ENCODE measurements at places on chromosomes 5 and 9.
A peak's percentile ranks its signal among the peaks of the same experiment; 100 is the strongest.

GRCh38 chr9:22913026-22913425, 466.4 kb downstream of the DMRTA1 start:
- peak; percentile 0 for DNase-seq

GRCh38 chr9:136297016-136297691, 6.7 kb downstream of the CCDC187 start:
- DNase-seq, result no peak

DNA sequence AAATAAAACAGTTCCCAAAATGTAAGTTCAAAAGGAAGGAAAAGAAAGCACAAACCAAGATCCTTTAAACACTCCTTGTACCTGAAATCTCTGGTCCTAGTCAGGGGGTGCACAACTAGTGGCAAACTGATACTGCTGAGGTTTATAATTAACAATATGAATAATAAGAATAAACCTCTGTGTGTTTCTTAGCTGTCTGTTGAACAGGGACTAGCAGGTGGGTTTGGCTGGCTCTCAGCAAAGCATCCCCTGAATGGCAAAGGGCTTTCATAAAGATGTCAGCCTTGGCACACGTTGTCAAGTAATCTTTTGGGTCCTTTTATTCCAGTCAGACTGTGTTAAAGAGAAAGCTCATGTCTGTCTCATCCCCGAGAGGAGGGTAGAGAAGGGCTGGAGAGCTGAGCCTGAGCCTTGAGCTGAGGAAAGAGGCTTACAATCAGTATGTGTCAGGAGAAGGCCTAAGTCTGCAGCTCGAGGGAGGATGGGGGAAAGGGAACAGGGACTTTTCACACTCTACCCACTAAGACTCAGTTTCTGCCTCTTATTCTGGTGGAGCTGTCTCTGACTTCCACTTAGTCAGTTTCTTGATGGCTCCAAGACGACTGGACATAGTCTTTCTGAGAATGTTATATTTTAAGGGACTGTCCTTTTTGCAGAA, 123.0 kb downstream of the GALNT10 start:
- DNase-seq, result no peak

- peak; percentile 0 for DNase-seq
Observed at GRCh38 chr5:105632043-105632442, 2038.7 kb downstream of the EFNA5 start.

DNA sequence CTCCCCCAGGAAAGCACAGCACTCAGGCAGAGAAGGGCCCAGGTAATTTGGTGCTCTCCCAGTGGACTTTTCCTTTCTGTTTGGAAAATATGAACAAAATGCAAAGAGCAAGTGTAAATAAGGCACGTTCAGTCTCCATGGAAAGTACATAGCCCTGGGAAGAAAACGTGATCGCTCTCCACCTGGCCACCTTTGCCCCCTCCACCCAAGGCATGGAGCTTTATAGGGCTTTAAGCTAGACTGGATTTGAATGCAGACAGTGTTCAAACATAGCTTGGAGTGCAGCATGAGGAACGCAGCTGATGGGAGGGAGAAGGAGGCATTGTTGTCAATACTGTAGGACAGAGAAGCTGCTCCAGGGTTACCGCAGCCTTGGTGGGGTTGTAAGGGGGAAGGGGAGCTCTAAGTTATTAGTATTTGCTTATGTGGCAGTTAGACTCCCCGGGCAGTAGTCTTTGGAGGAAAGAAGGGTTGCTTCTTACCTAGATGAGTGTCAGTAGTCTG, 500.2 kb downstream of the SPOCK1 start:
- no peak for DNase-seq

GRCh38 chr9:132485393-132485792, 75.4 kb downstream of the CFAP77 start:
- no peak for DNase-seq

GRCh38 chr9:90112788-90113187, 508.0 kb downstream of the GADD45G start:
- peak; percentile 50 for DNase-seq

- no peak for DNase-seq
Observed at GRCh38 chr5:9877488-9877887, 247.3 kb upstream of the TAS2R1 start.

DNA sequence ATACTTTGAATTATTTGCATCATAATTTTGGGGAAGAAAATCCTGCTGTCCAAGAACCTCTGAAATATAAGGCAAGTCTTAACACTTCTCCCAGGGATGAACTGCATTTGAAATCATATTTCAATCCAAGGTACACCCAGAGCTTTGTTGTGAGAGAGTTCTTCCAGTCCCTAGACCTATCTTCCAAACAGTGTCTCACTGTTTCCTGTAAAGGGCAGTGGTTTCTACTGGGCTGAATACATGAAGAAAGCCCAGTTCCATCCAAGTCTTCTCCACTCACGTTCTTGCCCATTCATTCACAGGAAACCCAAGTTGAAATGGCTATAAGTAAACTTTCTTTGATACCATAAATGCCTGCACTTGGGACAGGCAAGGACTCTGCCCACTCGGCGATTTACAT, 108.3 kb upstream of the LHFPL2 start:
- DNase-seq, result no peak
